NB4 (cell line): ENCODE measurements at places on chromosomes 2 and 18.

DNA sequence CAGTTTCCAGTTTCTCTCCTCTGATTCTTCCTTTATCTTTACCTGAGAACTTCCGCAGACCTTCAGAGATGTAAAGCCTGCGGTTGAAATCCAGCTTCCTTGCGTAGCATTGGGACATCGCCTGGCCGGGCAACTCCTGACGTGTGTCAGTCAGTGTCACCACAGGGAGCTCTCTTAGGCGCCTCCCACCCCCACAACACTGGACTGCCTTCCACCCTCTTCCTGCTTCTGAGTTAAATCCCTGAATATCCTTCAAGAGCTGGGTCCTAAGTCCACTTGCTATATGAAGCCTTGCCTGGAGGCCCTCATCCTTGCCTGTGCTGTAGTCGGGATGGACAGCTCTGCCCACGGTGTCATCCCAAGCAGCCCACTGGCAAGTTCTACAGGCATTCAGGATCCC is 179.4 kb downstream of the SEPTIN10 start:
- DNase-seq, result no peak

DNA sequence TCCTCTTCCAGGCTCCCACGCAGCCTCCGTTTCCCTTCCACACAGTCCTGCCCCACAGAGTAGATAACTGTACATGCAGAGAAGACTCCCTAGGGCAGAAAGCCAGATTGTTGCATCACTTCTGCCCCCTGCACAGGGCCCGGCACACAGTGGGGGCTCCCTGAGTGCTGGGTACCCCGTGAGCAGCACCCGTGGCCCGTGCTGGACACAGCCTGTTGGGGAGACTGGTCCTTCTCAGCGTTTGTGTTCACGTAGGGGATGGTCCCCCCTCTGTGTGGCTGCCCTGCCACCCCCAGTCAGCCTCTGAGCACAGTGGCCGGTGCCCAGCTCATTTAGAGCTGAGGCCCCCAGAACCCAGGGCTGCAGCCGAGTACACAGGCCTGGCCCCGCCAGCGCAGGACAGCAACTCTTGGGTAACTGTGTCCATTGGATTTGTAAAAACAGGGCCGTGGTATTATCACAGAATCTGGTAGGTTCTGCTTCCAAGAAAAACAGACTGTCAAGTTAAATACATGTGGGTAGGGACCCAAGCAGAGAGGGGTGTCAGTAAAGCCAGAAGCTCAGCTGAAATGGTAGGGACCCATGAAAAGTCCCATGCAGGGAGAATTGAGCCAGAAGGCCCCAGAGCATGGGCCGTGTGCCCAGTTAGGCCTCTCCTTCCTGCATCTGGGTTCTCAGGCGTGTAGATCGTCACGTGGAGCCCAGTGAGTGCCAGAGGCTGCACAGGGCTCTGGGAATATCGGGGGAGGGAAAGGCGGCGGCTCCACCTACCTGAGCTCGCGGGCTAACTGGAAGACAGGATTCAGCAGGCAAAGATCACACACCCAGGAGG is 257.3 kb downstream of the ATAD2B start:
- DNase-seq, result no peak

- DNase-seq, result peak; percentile 78
Measured at GRCh38 chr2:239979243-239980023, 45.7 kb downstream of the NDUFA10 start.

GRCh38 chr18:10015941-10016819 is 102.4 kb downstream of the VAPA start:
- DNase-seq, result peak; percentile 29

GRCh38 chr2:149098701-149099100 is 60.2 kb downstream of the LYPD6B start:
- no peak for DNase-seq

- DNase-seq, result no peak
Measured at GRCh38 chr2:133158024-133158423, 410.2 kb downstream of the NCKAP5 start.

- DNase-seq, result no peak
Measured at GRCh38 chr2:217793566-217794132, 209.1 kb downstream of the TNS1 start.

GRCh38 chr2:190882411-190882766 is 1.8 kb downstream of the GLS start:
- DNase-seq, result no peak

- no peak for DNase-seq
Measured at GRCh38 chr2:19864381-19864780, 37.4 kb downstream of the TTC32 start.

DNA sequence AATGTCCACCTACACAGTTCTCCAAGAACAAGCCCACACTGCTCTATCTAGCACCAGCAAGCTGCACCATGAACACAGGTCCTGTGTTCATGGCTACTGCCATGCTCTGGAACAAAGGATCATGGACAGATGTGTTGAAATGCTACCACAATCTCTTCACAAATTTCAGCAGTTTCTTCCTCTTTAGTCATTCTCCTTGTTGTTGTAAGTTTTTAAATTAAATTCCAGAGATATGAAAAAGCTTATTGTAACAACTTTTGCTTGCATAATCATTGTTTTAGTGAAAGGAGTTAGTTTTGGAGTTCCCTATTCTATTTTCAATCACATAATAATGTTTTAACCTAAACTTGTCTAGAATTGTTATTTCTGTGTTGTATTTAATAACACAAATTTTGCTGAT is 17.2 kb upstream of the NAPG start:
- no peak for DNase-seq

DNA sequence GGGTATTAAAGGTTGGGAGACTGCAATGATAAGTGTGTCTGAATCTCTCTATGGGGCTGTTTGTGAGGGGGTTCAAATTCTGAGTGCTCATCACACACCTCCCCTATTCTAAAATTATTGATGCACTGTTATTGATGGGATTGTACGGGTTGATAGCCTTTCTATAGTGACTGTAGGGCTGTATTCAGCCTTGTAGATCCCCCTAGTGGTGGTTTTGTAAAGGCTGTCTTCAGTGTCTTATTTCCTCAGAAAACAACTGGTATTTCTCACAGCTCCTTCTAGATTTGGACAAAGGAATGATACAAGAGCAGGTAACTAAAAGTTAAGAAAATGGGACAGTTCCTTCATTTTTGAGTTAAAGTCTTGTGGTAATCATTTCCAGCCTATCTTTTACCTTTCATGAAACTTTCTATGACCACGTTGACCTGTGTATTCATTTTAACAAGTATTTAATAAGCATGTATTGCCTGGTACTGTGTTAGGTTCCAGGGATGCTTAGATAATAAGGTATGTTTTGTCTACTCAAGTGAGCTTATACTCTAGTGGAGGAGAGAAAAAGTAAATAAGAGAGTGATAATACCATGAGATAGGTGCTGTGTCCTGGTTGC is 21.2 kb downstream of the SMAD4 start:
- peak; percentile 58 for DNase-seq

DNA sequence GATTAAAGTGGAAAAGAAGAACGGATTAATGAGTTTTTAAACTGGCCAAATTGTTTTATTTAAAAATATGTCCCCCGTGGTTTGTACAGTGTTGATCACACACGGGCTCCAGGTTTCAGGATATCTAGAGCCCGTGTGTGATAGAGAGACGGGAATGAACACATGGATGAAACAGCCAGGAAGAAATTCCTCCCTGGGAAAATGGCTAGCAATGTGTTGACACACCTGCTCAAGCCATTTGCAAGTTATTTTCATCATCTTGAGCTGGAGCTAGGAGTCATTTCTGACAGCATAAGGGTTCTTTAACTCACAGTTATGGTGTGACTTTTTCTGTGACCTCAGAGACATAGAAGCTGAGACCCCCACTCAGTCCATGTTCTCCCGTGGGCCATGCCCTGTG is 81.6 kb downstream of the LRRFIP1 start:
- DNase-seq, result no peak

- DNase-seq, result no peak
Measured at GRCh38 chr2:102782933-102783332, 21.1 kb downstream of the TMEM182 start.

GRCh38 chr18:46291149-46291548 is 187.0 kb downstream of the HAUS1 start:
- DNase-seq, result peak; percentile 56

DNA sequence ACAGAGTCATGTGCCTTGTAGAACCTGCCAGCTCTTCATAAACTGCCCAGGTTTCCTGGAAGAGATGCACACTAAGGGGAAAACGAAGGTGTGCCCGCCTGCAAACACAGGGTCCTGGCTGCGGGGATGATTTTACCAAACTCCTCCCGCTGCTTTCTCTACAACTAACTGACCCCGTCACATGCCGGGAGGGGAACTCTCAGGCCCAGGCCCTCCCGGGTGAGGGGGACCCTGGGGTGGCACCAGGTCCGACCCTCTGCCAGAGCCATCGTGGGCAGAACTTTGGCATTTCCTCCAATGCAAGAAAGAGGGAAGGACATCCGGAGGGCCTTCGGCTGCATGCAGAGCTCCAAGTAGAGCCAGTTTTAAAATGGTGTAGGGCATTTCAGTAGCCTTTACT is 28.6 kb downstream of the CAPN13 start:
- DNase-seq, result no peak

DNA sequence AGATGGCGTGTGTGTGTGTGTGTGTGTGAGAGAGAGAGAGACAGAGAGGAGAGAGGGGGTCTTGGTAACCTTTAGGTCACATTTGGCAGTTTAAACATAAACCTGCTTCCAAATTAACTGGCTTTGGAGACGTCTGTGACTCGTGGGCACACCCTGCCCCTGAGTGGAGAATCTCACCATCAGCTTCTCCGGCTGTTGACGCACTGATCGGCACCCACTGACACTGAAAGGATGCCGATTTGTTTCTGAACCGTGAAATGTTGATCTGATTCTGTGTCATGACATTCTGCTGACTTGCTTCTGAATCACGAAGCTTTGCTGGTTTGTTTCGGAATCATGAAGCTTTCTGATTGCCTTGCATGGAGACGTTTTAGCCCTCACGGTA is 114.7 kb downstream of the RTP5 start:
- no peak for DNase-seq

GRCh38 chr2:205405194-205405593 is 277.1 kb upstream of the NRP2 start:
- no peak for DNase-seq

DNA sequence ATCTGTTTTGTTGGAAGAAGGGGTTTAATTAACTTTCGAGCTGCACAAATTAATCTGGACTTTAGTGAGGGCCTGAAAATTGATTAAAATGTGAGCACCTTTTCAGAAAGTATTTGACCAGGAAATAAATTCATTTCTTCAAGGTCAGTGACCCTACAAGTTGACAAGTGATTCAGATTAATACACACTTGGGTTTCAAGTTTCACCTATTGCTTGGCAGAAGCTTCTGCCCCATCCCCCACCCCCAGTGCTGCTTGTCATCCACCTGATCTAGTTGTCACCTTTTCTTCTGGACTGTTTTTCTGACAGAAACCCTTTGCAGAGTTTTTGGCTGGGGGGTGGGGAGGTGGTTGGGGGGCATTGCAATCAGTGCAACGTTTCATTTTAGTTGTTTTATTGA is 46.2 kb downstream of the RPRM start:
- no peak for DNase-seq

DNA sequence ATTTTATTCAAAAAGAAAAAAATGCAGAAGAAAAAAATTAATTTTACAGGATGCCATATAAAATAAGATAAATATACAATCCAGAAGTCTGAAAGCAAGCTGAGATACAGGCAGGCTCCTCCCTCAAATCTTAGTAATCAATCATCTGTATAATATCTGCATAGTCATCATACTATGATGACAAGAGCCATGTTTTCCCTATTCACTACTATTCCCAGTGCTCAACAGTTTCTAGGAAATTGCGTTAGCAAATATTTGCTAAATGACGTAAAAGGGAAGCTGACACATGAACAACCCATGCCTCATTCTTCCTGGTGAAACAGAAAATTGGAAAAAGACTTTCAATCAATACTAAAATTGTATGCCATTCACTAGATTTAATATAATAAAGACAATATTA is 793.2 kb downstream of the SUCLG1 start:
- DNase-seq, result no peak

GRCh38 chr18:38718365-38718901 is 1152.8 kb upstream of the CELF4 start:
- DNase-seq, result no peak

GRCh38 chr18:35029770-35030169 is 11.4 kb upstream of the MAPRE2 start:
- DNase-seq, result no peak

- DNase-seq, result no peak
Measured at GRCh38 chr2:74043345-74044329, 58.9 kb downstream of the TET3 start.

DNA sequence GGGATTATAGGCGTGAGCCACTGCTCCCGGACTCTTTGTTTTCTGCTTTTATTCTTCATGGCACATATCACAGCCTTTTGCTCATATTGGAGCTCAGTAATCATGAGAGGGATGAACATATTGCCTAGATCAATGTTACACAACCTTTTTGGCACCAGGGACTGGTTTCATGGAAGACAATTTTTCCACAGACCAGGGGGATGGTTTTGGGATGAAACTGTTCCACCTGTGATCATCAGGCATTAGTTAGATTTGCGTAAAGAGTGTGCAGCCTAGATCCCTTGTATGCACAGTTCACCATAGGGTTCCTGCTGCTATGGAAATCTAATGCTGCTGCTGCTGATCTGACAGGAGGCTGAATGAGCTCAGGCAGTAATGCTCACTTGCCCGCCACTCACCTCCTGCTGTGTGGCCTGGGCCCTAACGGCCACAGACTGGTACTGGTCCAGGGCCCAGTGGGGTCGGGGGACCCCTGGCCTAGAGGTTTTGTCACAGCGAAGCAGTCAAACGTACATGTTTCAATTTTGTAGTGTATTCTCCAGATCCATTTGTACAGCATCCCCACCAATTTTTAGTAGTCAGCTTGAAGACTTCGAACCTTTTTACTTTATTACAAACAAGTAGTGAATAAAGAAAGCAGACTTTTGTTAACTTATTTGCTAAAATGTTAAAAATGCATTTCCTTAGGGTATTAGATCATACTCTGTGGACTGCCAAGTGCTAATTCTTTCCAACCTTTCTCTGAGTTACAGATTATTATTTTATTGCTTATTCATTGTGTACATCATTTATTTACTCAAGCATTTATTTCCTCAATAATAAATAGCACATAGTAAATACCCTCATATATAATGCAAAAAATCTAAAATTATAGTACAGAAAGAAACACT is 6.2 kb downstream of the DAW1 start:
- DNase-seq, result no peak

DNA sequence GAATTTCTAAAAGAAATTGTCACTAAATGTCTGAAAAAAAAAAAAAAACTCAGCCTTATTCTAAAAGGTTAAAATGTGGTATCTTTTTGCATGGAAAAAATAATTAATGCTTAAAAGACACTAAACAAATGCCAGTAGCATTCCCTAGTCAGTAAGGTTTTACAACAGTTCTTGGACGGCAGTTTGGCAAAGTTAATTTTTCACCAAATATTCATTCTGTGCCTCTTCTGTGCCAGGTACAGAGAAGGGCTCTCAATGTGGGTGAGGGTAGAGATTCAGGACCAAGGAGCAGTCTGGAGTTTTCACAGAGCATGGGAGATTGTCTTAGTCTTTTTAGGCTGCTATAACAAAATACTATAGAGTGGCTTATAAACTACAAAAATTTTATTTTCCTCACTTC is 6.0 kb upstream of the CCDC93 start:
- no peak for DNase-seq
